SJSA1 (cell line): ENCODE measurements at places on chromosomes 11 and 22.

- peak; percentile 50 for DNase-seq
Observed at GRCh38 chr11:70471254-70471653, 72.9 kb downstream of the CTTN start.

DNA sequence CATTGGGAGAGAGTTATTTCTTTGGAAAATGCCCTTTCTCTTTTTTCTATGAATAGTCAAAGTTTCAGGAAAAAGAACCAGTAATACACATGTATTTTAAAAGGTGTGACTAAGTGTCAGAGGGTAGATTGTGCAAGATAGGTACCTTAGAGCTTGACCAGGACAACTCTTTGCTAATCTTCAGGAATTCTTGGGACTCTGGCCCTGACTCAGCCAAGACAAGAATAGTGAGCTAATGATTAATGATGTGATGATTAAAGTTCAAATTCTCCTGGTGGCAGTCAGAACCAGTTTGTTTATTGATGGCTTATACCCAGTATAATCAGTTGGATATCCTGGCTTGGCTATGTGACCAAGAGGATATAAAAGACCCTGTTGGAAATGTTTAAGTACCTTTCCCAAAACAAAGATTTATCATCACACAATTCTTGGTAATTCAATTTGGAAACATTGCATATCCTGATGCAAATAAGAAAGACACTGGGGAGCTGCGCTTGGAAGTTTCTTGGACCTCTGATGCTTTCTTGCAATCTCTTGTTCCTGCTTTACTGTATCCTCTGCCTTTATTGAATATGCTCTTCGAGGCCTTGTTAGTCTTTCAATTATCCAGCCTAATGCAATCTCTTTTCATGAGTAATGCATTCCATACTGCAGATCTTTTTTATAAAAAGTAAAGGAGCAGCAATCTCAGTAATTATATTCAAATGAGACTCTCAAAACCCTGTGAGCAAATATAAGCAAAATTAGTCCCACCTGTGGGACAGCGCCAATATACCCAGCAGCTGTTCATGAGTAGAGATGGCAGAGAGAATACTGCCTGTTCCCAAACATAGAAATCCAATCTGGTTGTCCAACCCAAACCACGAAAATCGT lies 48.0 kb upstream of the CEP126 start:
- DNase-seq: no peak

DNA sequence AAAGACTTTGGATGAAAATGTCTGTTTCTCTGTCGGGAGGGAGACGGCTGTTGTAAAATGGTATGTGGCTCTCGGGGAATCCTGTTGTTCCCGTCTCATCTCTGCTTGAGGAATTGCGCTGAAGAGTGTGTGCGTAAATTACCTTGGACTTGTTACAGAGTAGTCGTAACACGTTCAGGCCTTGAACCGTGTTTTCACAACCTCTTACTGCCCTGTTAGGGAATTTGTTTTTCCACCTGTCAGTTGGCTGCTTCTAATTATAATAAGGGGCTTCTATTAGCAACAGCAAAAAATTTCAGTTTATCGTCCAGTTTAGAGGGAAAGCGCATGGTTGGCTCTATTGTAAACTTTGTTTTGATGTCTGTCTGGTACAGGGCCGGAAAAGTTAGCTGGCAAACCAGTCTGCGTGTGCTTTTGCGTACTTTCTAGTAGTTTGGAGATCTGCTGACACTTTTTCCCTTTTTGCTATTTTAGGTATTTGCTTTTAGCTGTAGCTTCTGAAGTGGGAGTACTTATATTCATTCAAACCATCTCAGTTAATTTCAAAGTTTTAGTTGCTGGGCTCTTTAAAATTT lies 1.5 kb downstream of the HIPK3 start:
- peak; percentile 77 for DNase-seq

DNA sequence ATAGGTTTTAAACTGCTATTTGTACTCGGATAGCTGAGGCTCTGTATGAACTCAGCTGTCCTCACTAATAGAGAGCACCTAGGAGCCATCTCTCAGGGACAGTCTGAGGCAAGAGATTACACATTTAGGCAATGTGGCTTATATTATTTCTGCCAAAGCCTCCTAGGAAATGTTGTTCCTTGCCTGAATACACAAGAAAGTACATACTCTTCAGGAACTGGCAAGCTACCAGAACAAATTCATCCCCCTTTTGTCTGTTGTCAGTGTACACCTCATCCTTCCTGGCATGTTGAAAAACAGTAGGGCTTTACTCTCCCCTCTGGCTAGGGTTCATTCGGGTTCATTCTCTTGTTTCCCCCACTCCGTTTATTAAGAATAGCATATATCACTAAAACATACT lies 615.9 kb upstream of the FAT3 start:
- no peak for DNase-seq

DNA sequence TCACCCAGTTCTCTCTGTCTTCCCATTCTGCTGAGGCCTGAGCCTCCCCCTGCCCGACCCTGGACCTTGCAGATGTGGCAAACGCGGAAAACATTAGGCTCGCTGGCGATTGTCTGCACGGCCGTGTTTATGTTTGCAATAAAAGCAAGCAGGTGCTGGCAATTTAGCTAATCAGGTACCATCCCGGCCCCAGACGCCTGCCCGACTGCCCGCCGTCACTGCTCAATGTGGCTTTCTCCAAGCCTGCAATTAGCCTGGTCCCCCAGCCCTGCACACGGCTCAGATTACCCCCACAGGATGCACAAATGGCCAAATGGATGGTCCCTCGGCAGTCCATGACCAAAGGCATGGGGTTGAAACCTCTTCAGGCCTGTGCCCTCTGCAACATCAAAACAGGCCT lies 259.7 kb downstream of the MN1 start:
- DNase-seq: no peak

DNA sequence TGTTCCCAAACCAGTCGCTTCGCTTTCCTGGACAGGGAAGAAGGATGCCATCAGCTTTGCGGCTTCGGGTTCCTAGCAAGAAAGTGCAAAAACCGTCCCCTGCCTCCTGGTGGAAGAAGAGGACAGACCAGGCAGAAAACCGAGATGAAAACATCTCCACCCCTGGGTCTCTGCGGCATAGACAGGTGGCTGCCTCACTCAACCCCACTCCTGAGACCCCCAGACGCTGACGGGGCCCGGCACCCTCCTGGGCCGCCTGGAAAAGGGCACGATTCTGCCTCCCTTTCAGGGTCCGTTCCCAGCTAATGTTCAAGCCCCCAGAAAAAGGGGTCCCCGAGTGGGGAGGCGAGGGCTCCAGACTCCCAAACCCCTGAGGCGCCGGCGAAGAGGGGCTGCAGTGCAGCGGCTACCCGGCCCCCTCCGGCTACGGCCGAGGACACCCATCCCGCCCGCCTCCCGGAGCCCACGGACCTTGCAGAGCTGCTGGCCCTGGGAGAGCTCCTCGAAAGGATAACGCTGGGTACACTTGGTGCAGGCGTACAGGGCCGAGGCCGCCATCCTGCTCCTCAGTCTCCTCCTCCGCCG lies 569 bp downstream of the FAM76B start:
- DNase-seq: peak; percentile 39

- DNase-seq: no peak
Observed at GRCh38 chr11:61273178-61274078, 21.7 kb downstream of the VWCE start.

- DNase-seq: no peak
Observed at GRCh38 chr11:30465623-30466022, 120.5 kb downstream of the MPPED2 start.
